GM12878 (cell line): ENCODE measurements at places on chromosomes 5 and 9. TPM values are rescaled to one million over a fixed set of nuclear protein-coding genes. Genes with fewer than 3 reads are reported as not detected.

- no peaks in the 10 kb centered on the region for H3K4me1 ChIP-seq
- H3K4me3 ChIP-seq: no peak overlapping the region
- DNase-seq: no peak
- H3K36me3 ChIP-seq: no peaks in the 10 kb centered on the region
- H3K27ac ChIP-seq: no peak overlapping the region
- peaks cover 12% of the 10 kb centered on the region for H3K27me3 ChIP-seq
Measured at GRCh38 chr5:73445665-73446630, 2.6 kb downstream of the FOXD1 start.

DNA sequence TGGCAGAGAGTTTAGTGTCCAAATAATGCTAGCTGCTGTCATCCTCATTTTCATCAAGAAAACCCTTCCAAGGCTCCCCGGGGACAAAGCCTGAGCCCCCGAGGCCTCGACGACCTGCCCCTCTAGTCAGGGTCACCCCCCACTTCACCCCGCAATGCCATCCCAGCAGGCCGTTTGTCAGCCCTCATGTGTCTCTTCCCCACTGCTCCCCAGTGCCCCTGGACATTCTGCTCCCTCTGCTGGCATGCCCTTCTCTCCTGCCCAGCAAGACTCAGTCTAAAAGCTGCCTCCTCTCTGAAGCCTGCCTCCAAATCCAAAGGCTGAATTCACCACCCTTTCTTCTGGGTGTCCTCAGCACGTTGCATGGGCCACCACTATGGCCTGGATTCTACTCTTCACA is 59.3 kb downstream of the PAX5 start:
- H3K27me3 ChIP-seq: no peaks in the 10 kb centered on the region
- H3K27ac ChIP-seq: no peak overlapping the region
- H3K4me1 ChIP-seq: no peaks in the 10 kb centered on the region
- H3K36me3 ChIP-seq: peaks cover 11% of the 10 kb centered on the region; the same call in 1 of the 2 replicates
- no peak for DNase-seq
- H3K4me3 ChIP-seq: no peak overlapping the region

DNA sequence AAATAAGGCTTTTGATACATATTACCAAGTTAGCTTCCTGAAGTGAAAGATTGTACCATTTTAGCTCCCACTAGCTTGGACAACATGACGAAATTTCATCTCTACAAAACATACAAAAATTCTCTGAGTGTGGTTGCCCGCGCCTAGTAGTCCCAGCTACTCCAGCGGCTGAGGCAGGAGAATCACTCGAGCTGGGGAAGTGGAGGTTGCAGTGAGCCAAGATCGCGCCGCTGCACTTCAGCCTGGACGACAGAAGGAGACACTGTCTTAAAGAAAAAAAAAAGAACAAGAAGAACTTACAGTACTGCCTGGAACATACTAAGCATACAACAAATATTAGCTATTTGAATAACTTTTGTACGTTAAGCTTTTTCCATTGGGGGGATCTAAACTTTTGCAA is 29.7 kb upstream of the NRG2 start:
- H3K27ac ChIP-seq: no peak overlapping the region
- DNase-seq: no peak
- H3K4me1 ChIP-seq: no peaks in the 10 kb centered on the region
- H3K36me3 ChIP-seq: no peaks in the 10 kb centered on the region

DNA sequence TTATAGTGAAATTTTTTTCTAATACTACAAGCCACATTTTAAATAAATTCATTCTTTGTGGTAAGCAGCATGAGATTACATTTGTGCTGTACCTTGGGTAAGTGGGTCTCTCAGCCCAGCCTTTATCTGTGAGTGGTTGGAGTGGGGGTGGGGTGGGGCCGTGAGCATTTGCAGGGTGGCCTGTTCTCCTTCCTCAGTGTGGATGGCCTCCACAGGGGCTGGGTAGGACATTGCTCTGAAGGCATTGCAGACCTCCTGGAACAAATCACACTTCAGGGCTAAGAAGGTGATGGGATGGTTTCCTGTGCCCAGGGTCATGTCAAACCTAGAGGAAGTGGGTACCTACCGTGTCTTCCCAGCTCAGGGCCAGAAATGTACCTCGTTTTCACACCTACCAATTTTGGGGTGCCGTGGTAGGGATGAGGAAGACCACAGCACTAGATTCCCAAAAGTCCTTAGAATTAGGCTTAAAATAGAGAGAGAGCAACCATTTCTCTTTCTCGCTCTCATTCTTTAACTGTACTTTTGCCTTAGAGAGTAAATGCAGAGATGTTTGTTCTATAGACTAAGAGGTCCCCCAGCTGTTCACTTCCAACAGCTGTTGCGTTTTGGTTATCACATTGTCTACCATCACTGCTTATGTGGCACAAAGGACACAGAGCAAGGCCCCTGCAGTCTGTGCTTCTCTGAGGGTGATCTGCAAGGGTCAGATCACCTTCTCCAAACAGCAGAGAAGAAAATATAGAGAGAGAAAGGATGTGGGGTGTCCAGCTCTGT is 83.4 kb upstream of the CTSL start:
- no peaks in the 10 kb centered on the region for H3K27me3 ChIP-seq
- H3K4me1 ChIP-seq: no peaks in the 10 kb centered on the region
- H3K27ac ChIP-seq: no peak overlapping the region
- peaks cover 8% of the 10 kb centered on the region for H3K36me3 ChIP-seq

DNA sequence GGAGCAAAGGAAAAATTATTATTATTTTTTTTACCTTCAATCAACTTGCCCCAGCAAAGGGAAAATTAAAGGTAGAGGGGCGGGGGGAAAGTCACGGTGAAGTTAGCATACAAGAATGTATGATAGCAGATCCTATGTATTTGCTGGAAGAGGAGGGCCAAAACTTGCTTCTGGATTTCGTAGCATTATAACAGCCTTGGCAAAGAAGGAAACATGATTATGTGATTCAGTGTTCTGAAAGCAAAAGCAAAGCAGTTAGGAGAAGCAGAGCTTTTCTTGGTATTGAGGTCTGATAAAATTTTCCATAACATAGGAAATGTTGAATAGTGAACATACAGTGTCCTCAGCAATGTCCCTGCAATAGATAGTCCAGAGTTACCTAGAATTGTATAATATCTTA is 32.4 kb downstream of the MAST4 start:
- no peaks in the 10 kb centered on the region for H3K27me3 ChIP-seq
- 0 out of 2 replicates have a peak, but pooled peaks cover 2% of the 10 kb centered on the region for H3K4me1 ChIP-seq
- H3K27ac ChIP-seq: no peak overlapping the region
- H3K4me3 ChIP-seq: no peak overlapping the region

- H3K27me3 ChIP-seq: no peaks in the 10 kb centered on the region
- H3K36me3 ChIP-seq: no peaks in the 10 kb centered on the region
- H3K27ac ChIP-seq: no peak overlapping the region
- H3K4me3 ChIP-seq: no peak overlapping the region
Measured at GRCh38 chr5:35988529-35988928, 2.7 kb downstream of the UGT3A1 start.

DNA sequence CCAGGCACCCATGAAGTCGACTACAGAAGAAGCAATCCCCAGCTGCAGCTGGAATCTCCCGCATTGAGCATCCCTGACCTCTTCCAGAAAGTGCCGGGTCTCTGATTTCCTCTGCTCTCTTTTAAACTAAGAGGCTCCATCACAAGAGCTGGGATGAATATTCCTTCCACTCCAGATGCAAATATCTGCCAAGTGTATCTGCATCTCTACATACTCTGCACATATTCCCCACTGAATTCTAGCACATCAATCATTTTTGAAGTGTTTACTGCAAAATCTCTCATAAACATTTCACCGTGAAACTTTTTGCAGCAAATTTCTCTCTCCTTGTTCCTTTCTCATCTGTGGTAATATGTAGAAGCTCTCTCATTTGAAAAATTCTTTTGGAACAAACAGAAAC is 161.5 kb downstream of the GABRB2 start:
- DNase-seq: no peak
- no peaks in the 10 kb centered on the region for H3K36me3 ChIP-seq
- no peak overlapping the region for H3K27ac ChIP-seq
- no peaks in the 10 kb centered on the region for H3K27me3 ChIP-seq
- no peak overlapping the region for H3K4me3 ChIP-seq

DNA sequence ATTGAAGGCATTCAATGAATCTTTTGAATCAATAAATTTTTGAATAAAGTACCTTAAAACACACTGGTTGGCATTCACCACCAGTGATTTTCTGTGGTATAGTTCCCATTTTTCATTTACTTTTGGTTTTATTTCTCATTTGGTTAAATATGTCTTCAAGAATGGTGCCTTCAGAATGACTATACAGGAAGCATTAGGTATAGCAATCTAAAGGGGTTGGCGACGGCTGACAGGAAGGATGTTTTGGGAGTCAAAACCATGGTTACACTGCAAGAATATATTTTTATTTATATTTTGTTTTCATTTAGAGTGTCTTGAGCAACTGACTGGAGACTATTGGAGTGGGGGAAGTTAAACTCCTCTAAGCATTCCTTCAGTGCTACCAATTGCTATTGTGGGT is 235.7 kb downstream of the HTR1A start:
- H3K27ac ChIP-seq: no peak overlapping the region
- no peak for DNase-seq
- no peak overlapping the region for H3K4me3 ChIP-seq
- H3K36me3 ChIP-seq: no peaks in the 10 kb centered on the region
- H3K4me1 ChIP-seq: no peaks in the 10 kb centered on the region
- no peaks in the 10 kb centered on the region for H3K27me3 ChIP-seq

- no peaks in the 10 kb centered on the region for H3K36me3 ChIP-seq
- peaks cover 45% of the 10 kb centered on the region for H3K4me1 ChIP-seq
- H3K4me3 ChIP-seq: no peak within 1 kb of the TSS
- H3K27me3 ChIP-seq: peaks cover 2% of the 10 kb centered on the region
Measured at GRCh38 chr9:136996361-136997292, at the start of gene CLIC3. Gene CLIC3, minus strand, starts transcription at chr9:136996568. Its CDS starts 25 bp downstream, at chr9:136996543.

GRCh38 chr5:126538579-126538978 is 56.4 kb downstream of the ALDH7A1 start:
- no peak overlapping the region for H3K4me3 ChIP-seq
- H3K27ac ChIP-seq: no peak overlapping the region
- H3K36me3 ChIP-seq: no peaks in the 10 kb centered on the region
- no peak for DNase-seq

DNA sequence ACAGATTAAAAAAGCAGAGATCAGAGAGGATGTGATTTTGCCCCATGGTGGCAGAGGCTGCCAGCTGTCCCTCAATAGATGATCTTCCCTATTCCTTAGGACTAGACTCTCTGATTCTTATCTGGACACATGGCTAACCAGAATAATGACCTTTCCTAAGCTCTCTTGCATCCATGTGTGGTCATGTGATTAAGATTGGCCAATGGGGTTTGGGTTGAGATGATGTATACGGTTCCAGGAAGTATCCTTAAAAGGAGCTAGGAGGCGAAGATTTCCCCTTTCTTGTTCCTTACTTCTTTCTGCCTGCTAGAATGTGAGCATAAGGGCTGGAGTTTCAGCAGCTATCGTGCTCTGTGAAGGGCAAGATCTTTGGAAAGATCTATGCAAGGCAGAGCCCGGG is 39.8 kb downstream of the FOXI1 start:
- no peak overlapping the region for H3K27ac ChIP-seq
- no peak overlapping the region for H3K4me3 ChIP-seq
- peaks cover 3% of the 10 kb centered on the region; the same call in 1 of the 2 replicates for H3K27me3 ChIP-seq

DNA sequence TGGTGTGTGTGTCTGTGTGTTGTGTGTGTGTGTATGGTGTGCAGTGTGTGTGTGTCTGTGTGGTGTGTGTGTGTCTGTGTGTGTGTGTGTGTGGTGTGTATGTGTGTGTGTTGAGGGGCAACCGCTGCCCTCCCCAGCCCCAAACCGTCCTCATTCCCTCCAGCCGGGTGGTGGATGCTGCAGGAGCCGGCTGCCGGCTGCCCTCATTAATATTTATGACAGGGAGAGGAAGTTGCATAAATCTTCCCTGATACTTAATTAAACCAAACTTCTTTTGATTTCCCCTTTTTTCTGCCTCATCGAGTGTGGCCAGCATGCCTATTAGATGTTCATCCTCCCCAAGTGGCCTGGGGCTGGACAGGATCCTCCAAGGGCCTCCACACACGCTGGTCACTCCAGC is 121.4 kb upstream of the MVB12B start:
- H3K4me1 ChIP-seq: no peaks in the 10 kb centered on the region
- no peak overlapping the region for H3K4me3 ChIP-seq
- no peaks in the 10 kb centered on the region for H3K36me3 ChIP-seq
- no peak overlapping the region for H3K27ac ChIP-seq
- H3K27me3 ChIP-seq: no peaks in the 10 kb centered on the region; the same call in none of the 2 replicates
- no peak for DNase-seq

DNA sequence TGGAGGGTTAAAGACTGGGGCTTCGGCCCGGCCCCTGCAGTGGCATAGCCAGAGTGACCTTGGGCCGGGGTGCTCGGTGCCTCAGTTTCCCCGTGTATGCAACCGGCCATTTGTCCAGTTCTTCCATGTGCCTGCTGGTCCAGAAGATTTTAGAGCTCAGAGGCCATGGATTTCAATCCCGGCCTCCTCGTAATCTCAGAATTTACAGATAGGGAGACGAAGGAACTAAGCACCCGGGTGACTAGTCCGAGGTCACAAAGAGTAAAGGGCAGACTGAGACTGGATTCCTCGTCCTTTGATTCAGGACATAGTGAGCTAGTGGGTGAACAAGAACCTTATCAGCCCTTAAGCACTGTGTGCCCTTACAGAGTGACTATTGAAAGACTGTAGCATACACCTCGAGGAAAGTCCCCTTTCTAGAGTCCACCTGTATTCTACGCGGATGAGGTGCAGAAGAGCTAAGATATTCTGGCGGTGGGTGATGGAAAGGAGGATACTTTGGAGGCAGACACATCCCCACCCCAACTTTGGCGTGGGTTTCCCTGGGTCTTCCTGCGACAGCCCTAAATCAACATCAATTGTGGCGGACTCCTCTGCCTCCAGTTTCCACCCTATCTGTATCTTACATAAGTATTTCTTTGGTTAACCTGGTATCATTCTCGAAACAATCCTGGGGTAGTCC is 597 bp downstream of the SLC31A1 start:
- H3K27me3 ChIP-seq: no peaks in the 10 kb centered on the region
- no peaks in the 10 kb centered on the region for H3K36me3 ChIP-seq

DNA sequence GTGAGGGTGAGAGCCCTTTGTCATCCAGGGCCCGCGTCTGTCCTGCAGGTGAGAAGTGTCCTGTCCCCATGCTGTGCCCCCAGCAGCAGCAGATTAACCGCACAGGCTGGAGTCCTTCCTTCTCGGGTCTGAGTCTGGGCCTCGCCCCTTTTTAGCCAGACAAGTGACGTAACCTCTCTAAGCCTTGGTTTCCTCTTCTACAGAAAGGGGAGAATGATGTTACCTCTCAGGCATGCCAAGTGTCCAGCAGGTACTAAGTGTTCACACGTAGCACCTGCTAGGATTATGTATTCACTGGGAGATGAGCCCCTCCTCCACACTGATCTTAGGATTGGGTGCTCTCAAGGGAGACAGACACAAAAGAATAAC is 6.9 kb downstream of the NEURL1B start:
- H3K27ac ChIP-seq: no peak overlapping the region
- H3K27me3 ChIP-seq: peaks cover 11% of the 10 kb centered on the region
- no peak for DNase-seq
- H3K4me3 ChIP-seq: no peak overlapping the region
- no peaks in the 10 kb centered on the region for H3K36me3 ChIP-seq
- H3K4me1 ChIP-seq: no peaks in the 10 kb centered on the region

- H3K36me3 ChIP-seq: no peaks in the 10 kb centered on the region
- no peak overlapping the region for H3K4me3 ChIP-seq
- no peak overlapping the region for H3K27ac ChIP-seq
- H3K27me3 ChIP-seq: no peaks in the 10 kb centered on the region
- H3K4me1 ChIP-seq: no peaks in the 10 kb centered on the region
Measured at GRCh38 chr5:130964231-130965202, 200.5 kb downstream of the HINT1 start.

GRCh38 chr5:126809916-126810315 is 33.0 kb downstream of the LMNB1 start:
- no peaks in the 10 kb centered on the region for H3K27me3 ChIP-seq
- no peak overlapping the region for H3K27ac ChIP-seq
- no peak overlapping the region for H3K4me3 ChIP-seq
- H3K4me1 ChIP-seq: no peaks in the 10 kb centered on the region
- peaks cover 46% of the 10 kb centered on the region for H3K36me3 ChIP-seq

Gene NTNG2
- 0.11 and 0.51 TPM in 2 replicates for total RNA-seq

Gene OR1Q1
- not detected in 2 replicates for total RNA-seq

Gene PCDHGA2
- total RNA-seq: 0.05 and 0.11 TPM in 2 replicates

Gene FGF1
- total RNA-seq: not detected in 2 replicates

Gene PCDHA1
- not detected in 2 replicates for total RNA-seq

Gene NUTM2G
- not detected in 2 replicates for total RNA-seq
